ENCODE measurements at places on chromosomes 7 and 10. TPM values are rescaled to one million over a fixed set of nuclear protein-coding genes. Genes with fewer than 3 reads are reported as not detected.

GRCh38 chr7:139446051-139446890 is 37.2 kb downstream of the KLRG2 start:
- no peak for DNase-seq

The ADAP1 gene
- 1.7 TPM for total RNA-seq

The HIP1 gene
- 49.3 TPM for total RNA-seq

- DNase-seq, result no peak
Measured at GRCh38 chr7:4689668-4690067, 7.6 kb downstream of the FOXK1 start.

DNA sequence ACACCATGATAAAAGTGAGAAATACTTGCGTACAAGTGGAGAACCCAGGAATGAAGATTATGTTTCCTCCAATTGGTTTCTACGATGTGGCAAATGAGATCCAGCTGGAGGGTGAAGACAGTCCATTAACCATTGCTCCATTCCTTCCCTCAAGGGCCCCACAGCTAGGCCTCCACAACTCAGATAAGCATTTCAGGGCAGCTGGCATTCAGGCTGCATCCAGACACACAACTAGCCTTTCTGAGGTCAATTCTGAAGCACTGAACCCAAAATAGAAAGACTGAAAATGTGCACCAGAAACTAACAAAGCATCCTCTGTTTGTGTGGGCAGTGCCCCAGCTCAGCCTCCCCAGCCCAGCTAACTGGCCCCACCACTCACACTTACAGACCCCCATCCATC is 94.8 kb downstream of the GSAP start:
- DNase-seq, result no peak

The NME8 gene
- not detected for total RNA-seq

DNA sequence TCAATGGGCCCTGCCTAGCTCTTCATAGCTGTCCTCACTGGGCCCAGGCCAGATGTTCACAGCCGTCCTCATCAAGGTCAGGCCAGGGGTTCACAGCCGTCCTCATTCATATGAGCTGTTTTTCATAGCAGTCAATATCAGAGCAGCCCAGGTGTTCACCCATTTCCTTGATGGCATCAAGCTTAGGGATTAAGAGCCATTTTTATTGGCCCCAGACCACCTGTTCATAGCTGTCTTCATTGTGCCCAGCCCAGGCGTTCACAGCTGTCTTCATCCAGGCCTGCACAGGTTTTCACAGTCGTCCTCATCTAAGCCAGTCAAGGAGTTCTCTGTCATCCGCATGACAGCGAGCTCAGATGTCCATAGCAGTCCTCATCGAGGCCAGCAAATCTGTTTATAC is 9.4 kb downstream of the FRG2B start:
- DNase-seq, result no peak

DNA sequence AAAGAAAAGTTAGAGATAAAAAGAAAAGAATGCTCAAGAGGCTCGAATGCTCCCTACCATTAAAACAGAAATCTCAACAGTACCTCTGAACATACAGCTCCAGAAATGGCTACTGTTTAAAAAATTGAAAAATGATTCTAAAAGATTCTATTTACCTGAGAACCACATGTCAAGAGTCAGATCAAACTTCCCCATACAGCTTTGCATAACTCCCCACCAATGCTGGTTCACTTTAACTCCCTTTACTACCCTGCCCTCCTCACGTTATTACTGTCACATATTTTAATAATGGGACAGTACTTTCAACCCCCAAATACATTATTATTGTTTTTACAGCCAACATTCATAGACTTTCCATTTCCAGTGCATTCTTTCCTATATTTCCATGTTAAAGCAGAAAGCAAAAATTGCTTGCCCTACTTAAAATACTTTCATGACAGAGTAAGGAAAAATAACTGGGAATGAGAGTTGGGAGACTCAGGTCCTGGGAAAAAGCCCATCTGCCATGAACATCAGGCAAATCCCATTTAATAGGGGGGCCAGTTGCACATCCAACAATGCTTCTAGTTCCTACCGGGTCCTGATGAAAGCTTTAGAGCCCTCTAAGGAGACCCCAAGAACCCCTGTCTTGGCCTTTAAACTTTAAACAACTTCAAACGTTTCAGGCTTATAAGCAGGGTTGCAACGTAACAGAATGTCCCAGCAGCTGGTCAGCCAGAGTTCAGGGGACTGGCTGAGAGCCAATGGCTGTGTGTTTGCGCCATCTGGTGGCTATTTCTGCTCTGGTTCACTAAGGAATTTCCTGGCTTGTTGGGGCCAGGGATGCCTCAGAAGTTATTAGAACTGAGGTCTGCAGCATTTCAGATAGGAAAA is 247.4 kb downstream of the ELMO1 start:
- peak; percentile 81 for DNase-seq

The EBF3 gene
- 1.3 TPM for total RNA-seq

DNA sequence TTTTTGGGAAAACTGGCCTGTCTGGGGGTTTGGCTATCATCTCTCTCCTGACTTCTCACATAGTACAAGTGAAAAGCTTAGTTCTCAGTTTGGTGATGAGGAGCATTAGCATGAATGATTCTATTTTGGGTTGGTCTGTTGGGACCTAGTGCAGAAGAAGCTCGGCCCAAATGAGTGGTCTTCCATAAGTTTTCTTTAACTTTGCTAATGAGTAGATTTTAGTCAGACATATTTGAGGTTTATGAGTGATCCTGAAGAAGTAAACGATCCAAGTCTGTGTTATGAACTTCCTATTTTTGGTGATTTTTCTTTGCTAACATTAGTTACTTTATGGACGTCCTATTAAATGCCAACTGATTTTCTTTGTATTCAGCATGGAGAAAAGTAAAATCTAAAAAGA is 51.7 kb upstream of the CALD1 start:
- DNase-seq, result no peak

The UBE2D1 gene
- 22.2 TPM for total RNA-seq

The ZNF438 gene
- total RNA-seq, result 4.3 TPM

The MAD1L1 gene
- total RNA-seq, result 43.3 TPM

The ADARB2 gene
- total RNA-seq, result 54.9 TPM

Measured in endothelial cell (in vitro differentiated cells).